Mesenchymal stem cell (in vitro differentiated cells and primary cell): ENCODE measurements at places on chromosomes 13 and 19.
A peak's percentile ranks its signal among the peaks of the same experiment; 100 is the strongest.

- peak; percentile 7 for DNase-seq
Observed at GRCh38 chr19:49636233-49636932, 3.6 kb downstream of the RRAS start.

- no peak for DNase-seq
Observed at GRCh38 chr13:75643693-75644092, 7.6 kb downstream of the LMO7 start.

GRCh38 chr19:52307275-52307674 is 10.3 kb downstream of the ZNF480 start:
- DNase-seq: peak; percentile 44

GRCh38 chr19:40650749-40651305 is 39.6 kb downstream of the NUMBL start:
- no peak for DNase-seq

- DNase-seq: no peak
Observed at GRCh38 chr19:50178859-50179537, 15.9 kb upstream of the IZUMO2 start.
